Caudate nucleus (tissue), 63 donors: ENCODE measurements at places on chromosomes 1 and 21.

DNA sequence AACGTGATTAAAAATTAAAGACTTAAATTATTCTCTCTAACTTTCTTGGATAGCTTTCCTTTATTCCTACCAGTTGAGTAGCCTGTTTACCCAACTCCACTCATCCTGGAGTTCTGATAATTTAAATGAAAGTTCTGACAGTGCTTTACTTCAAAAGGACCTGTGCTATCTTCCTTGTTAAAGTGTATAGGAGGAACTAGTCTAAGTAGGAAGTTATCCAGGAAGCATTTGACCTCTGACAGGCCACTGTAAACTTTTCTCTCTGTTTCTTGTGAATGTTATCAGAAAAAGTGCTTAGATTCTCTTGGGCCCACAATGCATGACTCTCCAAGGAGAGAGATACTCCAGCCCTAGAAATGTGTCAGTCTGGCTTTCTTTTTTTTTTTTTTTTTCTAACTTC is 9.2 kb downstream of the UAP1 start:
- no peak for DNase-seq

GRCh38 chr21:41692185-41692565 is 74.7 kb downstream of the RIPK4 start:
- no peak for DNase-seq

DNA sequence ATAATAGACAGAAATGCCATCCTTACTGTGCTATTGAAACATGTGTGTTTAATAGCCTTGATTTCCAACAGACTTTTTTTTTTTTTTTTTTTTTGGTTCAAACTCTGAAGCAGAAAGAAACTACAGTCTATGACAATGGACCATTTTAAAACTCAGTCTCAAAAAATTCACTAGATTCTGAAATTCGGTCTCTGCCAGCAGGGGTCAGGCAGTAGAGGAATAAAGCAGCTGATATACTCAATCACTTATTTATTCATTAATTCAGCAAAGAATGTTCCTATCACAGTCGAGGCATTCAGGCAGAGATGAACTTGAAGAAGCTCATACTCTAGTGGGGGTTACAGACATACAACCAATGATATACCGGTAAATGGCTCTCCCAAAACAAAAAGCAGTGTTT is 260.9 kb upstream of the DMRTA2 start:
- DNase-seq, result no peak

GRCh38 chr21:45060089-45060488 is 14.3 kb upstream of the ADARB1 start:
- no peak for DNase-seq

- no peak for DNase-seq
Observed at GRCh38 chr1:151958959-151959358, 34.7 kb downstream of the S100A10 start.

DNA sequence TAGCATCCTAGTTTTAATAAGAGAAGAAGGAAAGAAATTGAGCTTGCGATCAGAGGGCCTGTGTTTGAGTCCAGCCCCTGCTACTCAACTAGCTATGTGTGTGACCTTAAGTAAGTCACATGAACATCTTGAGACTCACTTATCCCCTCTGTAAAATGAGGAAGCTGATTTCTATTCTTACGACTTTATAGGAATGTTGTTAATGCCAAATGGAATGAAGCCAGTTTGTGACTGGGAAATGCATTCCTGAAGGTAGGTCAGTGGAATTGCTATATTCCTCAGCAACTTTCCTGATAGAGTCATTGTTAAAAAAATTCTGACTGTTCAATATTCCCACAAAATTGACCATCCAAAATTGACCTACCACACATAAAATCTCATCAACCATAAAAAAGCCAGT is 14.9 kb downstream of the FASLG start:
- DNase-seq, result no peak

DNA sequence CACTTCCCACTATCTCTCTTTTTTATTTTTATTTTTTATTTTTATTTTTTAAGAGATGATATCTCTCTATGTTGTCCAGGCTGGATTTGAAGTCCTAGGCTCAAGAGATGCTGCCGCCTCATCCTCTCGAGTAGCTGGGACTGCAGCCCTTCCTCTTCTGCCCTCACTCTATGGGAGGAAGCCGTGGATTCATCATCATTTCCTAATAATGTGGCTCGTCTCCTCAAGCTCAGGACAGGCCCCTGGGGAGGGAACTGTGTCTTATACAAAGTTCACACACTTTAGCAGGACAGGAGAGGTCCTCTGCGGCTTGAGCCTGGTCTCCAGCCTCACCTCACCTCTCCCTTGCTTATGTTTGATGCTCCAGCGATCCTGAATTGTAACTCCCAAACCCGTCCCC is 16.5 kb upstream of the IFFO2 start:
- no peak for DNase-seq

DNA sequence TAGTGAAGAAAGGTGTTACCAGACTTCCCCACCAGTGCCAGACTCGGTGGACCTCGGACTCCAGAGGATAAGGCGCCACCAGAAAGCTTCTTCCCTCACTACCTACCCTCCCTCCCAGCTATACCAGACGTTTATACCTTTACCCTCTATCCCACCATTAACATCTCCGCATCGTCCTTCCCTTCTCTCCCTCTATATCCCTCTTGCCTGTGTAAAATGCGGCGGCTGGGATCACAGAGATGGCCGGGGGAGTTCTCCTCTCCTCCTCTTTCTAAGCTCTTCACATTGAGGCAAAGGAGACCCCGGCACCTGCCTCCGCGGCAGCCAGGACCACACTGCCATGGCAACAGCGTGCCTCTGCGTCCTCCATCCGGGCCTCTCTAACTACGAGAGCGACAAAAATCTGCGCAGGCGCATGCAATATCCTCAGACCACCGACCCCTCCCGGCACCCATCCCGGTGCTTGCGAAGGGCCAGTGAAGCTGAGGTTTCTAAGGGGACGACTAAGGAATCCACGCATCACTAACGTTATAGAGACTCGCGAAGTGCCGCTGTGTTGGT is at the start of gene CCDC181:
Gene CCDC181 (minus strand): TSS at position 394 of the 561 bp plus-strand sequence. CDS start 2,547 bp downstream, outside the sequence.
- peak; percentile 54 for DNase-seq

- DNase-seq, result no peak
Observed at GRCh38 chr1:88608139-88608943, 75.7 kb upstream of the PKN2 start.

GRCh38 chr1:205650241-205650640 is 18.4 kb upstream of the ELK4 start:
- no peak for DNase-seq
